ENCODE measurements at places on chromosomes 2 and 18.

DNA sequence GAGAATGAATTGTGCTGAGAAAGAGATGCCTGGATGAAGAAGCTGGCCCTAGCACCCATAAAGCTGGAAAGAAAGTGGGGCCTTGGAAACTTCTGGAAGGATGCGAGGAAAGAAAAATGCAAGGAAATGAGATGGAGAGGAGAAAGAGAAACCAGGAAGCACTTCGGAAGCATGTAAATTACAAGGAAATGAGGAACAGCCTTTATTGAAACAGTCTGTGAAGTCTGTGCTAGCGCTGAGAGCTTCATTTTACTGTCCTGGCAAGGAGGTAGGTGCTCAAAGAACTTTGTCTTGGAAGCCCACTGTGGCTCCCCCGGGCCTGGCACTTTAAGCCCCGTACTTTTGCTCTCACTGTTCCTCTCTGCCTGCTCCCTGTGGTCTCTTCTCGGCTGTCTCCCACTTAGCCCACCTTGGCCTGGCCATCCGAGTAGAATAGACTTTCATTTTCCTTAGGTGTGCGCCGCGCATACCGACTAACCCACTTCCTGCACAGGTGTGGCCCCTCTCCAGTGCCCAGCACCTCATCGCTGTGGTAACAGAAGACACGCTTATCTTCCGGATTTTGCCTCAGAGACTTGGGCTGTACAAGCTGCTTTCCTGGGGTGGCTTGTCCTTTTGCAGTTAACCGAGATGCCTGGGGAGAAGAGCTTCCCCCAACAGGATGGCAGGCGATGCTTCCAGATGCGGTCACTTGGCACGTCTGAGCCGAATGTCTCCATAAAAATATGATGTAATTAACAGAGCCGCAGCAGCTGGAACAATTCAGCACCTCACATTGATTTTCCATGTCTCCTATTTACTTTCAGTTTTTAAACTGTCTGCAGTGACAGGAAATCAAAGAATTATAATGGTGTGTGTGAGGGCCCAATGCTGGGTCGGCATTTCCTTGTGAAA is 199.6 kb downstream of the HRH4 start:
- peak; percentile 20 for DNase-seq

DNA sequence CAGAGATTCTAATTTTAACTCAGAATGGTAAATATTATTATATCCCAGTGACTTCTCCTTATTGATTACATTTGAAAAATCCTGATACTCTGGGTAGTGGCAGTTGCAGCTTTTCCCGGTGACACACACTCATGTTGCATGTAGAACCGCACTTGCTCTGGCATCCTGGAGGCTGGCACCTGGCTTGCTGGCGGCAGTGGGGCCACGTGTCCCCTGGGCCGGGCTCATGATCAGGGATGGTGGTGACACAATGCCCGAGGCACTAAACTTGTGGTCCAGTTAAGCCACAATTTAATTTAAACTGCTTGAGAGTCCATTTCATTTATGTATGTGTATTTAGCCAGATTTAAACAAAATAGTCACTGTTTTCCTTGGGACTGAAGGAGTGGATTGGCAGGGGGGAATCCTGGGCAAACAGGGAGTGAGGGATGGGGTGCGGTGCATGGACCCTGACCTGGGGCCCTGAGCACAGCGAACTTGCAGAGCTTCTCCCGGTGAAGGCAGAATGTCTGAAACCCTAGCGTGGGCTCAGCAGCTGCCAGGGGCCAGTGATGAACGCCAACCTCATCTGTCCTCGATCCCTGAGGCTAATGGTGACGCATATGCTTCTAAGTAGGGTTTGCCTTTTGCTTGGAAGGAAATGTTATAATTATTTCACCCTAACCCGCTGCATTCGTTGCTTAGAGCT is 50.0 kb downstream of the KCNG2 start:
- no peak for DNase-seq

GRCh38 chr2:171834286-171834685 is 59.8 kb downstream of the SLC25A12 start:
- no peak for DNase-seq

- DNase-seq, result no peak
Observed at GRCh38 chr2:21233194-21233593, 109.4 kb downstream of the TDRD15 start.

DNA sequence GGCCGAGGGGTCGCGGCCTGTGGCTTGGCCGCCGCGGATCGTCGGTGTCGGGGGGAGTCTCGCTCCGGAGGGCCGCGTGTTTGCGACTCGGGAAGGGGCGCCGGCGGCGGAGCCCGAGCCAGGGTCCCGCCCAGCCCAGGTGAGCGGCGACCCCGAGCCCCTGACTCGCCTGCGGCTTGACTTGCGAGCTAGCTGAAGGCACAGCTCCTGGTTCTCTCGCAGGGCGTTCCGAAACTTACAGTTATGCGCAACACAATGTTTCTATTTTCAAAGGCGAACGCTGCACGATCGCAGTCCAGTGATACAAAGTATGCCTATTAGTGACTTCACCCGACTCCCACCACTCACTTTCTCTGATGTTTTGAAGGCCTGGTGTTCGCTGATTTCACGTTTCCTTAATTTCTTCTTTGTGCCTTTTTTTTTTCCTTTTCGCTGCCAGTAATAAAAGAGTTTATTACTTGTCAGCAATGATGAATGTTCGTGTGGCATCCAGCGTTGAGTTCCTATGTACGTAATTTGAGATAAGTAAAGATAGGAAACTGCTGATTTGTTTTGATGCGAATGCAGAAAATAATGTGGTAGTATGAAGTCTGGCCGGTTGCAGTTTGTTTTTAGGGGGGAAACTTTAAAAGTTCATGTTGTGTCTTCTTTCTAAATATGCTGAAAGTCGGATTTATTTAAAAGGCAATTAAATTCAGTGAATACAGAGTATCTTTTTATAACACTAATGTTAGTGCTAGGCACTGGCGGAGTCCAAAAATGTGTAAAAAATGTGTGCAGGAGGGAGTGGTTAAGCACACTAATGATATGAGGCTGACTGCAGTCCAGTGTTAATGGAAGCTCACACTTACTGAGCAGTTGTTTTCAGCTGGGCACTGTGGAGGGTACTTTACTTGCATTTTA is 706 bp downstream of the UBXN2A start:
- peak; percentile 68 for DNase-seq

DNA sequence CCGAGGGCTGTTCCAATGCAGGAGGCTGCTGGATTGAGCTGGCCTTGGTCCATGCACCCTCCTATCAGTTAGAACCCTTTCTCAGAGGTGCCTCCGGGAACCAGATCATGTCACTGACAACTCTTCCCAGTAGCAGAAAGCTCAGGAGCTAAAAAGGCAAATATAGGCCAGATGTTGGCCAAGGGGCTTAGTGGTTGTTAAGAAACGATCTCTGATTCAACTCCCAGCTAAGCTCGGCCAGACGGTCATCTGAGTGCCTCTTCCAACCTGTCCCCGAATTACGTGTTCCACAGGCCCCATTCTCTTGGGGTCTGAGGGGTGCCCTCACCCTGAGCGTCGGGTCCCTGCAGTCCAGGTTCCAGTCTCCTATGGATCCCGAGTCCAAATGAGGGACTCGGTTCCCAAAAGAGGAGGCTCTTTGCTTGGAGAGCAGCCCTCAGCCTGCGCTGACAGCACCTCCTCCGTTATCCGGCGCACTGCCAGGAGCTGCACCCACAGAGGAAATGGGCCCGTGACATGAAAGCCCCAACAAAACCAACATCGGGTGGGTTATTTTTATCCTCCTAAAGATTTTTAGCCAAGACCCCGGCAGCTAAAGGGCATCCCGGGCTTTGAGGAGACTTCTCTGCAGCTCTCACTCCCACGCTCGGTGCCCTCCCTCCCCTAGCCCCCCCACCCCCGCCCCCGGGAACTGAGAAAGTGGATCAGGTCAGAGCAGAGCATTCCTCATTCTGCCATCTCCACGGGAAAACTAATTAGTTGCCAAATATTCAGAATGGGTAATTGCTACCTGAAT is 106.6 kb upstream of the ID2 start:
- DNase-seq, result no peak

DNA sequence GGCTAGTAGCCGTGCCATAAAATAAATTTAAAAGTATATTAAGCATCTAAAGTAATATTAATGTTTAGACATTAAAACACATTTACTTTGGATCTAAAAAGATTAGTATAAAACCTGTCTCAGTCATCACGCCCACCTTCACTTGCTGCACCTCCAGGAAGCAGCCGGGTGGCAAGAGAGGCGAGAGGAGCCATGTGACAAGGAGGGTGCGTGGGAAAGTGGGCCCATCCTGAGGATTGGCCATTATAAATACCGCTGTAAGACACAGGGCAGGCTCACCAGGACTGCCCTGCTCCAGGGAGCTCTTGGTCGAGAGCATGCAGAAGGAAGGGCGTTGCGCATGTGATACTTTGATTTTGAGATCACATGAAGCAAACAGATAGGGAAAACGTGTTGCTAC is 34.4 kb upstream of the ALKAL2 start:
- DNase-seq, result no peak

DNA sequence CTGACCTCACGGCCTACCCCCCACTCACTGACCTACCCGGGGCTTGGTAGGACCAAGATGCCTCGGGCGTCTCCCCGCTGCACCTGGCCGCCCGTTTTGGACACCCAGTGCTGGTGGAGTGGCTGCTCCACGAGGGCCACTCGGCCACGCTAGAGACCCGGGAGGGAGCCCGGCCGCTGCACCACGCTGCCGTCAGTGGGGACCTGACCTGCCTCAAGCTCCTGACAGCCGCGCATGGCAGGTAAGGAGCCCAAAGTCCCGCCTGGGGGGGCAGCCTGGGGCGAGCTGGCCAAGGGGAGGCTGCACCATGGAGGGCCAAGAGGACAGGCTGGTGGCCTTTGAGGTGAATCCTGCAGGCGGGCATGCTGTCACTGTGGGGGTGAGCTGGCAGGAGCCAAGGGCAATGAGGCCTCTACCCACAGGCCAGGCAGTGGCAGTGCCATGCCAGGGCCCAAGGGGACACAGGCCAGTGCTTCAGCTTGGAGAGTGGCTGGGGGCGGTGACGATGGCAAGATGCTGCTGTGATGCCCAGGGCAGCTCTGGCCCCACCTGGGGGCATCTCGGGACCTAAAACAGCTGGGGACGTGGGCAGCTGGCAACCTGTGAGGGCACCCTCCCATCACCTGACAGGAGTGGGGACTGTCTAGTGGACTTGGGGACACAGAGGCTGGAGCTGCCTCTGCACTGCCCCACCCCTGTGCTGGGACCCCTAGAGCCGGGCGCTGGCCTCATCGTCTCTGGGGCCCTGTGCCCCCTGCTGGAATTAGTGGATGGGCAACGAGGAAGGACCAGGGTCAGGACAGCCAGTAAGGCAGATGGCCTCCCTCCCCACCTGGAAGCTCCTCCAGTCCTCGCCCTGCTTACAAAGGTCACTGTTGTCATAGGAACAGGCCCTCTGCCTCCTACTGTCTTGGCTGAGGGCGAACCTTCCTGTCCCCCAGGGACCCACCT is 2.0 kb downstream of the ESPNL start:
- no peak for DNase-seq

GRCh38 chr18:7921938-7922587 is 354.9 kb downstream of the PTPRM start:
- DNase-seq, result peak; percentile 50

DNA sequence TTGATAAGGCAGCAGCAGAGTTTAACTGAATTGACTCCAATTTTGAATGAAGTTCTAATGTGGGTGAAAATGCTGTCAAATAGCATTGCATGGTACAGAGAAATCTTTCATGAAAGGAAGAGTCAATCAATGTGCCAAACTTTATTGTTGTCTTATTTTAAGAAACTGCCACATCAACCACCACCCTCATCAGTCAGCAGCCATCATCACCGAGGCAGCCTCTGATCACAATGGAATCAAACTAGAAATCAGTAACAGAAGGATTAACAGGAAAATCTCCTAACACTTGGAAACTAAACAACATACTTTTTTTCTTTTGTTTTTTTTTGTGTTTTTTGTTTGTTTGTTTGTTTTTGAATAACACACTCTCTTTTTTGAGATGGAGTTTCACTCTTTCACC is 9.9 kb downstream of the DNAJC27 start:
- DNase-seq, result no peak

DNA sequence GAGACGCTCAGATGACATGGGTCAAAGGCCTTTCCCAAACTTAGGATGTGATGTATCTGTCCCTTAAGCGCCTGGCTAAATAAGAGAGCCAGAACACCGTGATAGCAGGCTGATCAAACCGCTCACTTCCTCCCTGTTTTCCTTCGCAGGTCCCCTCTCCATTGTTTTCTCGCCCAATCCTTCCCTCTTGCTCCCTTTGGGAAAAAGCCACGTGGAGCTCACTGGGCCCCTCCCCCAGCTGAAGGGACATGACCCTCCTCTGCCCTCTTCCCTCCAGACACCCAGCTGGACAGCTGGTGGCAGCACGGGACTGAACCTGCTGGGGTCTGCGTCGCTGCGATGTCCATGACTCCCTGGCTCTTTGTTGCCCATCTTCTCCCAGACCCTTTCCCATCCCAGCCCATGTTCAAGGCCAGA is 201.7 kb downstream of the TNS1 start:
- DNase-seq, result no peak

GRCh38 chr2:225842939-225843338 is 443.4 kb downstream of the NYAP2 start:
- DNase-seq, result peak; percentile 26

- DNase-seq, result no peak
Observed at GRCh38 chr2:3578987-3579386, 3.9 kb downstream of the RPS7 start.

DNA sequence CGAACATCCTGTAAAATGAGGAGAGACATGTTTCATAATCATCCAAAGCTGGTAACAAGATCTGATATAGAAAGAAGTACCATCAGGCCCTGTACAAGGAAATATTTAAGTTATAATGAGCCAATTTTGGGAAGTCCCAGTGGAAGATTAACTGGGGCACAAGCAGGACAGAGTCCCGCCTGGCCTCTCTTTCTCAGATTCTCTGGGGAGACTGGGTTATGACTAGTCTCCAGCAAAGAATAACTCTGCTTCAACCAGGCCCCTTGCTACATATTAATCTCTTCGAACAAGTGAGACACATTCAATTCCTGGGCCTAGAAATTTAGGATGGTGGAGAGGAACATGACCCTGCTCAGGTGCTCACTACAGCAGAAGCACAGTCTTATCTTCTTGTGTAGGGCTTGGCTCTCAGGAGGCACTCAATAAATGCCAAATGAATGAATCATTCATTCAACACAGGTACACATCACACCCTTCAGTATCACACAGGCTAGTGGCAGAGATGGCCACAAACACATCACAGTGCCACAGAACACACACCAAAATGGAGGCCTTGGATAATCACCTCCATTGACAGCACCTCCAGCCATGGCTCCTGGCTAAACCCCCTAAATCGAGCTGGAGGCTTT is 46.4 kb upstream of the RNF152 start:
- DNase-seq, result no peak

DNA sequence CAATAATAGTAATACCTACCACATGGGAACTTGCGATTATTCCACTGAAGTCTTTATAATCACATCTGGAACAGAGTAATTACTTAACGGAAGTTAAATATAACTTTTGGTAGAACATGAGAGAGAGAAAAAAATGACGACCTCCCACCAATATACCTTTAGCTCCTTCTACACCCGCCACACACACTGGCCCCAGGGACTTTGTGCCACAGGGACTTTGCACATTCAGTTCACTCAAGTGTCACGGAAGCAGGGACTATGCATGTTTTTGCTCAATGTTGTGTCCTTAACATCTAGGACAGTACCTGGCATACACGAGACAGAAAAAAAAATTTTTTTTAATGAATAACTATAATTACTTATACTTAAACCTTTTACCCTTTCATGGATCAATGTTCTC is 4.0 kb downstream of the GPR155 start:
- no peak for DNase-seq

GRCh38 chr2:102357937-102358336 is 2.3 kb downstream of the IL18R1 start:
- DNase-seq, result no peak
